ENCODE measurements at places on chromosomes 2 and 18.

DNA sequence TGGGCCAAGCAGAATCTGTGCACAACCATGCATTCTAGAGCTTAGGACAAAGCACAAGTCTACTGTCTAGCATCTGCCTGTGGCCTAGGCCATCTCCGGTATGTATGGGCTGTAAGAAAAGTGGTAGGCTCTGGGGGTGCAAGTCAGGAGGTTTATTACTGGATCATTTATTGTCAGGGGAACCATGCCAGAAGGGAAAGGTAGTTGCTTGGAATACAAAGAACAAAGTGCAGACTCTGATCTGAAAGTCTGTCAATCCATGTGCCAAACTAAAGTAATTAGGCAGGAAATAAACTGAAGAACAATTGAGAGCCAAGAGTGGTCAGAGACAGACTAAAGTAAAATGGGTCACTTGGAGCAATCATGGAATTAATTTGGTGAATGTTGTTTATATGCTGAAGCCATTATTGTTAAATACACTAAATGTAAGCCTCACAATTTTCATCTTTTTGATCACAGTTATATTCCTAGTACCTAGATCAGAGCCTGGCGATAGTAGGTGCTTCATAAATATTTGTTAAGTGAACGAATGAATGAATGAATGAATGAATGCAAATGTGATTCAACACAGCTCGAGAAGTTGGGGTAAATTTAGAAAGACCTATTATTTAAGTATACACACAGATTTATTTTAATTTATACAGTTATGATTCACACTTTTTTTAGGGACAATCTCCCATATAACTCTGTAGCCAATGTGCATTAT is 260.7 kb upstream of the STON1 start:
- DNase-seq = no peak

DNA sequence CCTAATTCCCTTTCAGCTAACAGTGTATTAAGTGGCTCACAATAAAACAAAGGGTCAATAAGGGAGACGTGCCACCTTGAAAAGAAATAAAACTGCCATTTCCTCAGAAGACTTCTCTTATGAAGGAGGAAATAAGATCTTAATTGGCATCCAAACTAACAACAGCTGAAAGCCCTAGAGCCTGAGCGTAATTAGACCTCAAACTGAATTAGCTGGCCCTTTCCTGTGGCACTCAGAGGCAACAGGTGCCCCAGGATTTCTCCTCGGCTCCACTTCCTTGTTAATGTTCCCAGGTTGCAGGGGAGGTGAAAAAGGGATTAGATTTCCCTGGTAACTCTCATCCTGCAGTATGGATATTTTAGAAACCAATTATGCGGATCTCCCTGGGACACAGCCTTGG is 804.3 kb downstream of the DCDC2C start:
- no peak for DNase-seq

- no peak for DNase-seq
Observed at GRCh38 chr2:3379339-3379646, 201 bp upstream of the TRAPPC12 start.

- DNase-seq = no peak
Observed at GRCh38 chr2:152729844-152730243, 11.4 kb downstream of the ARL6IP6 start.

DNA sequence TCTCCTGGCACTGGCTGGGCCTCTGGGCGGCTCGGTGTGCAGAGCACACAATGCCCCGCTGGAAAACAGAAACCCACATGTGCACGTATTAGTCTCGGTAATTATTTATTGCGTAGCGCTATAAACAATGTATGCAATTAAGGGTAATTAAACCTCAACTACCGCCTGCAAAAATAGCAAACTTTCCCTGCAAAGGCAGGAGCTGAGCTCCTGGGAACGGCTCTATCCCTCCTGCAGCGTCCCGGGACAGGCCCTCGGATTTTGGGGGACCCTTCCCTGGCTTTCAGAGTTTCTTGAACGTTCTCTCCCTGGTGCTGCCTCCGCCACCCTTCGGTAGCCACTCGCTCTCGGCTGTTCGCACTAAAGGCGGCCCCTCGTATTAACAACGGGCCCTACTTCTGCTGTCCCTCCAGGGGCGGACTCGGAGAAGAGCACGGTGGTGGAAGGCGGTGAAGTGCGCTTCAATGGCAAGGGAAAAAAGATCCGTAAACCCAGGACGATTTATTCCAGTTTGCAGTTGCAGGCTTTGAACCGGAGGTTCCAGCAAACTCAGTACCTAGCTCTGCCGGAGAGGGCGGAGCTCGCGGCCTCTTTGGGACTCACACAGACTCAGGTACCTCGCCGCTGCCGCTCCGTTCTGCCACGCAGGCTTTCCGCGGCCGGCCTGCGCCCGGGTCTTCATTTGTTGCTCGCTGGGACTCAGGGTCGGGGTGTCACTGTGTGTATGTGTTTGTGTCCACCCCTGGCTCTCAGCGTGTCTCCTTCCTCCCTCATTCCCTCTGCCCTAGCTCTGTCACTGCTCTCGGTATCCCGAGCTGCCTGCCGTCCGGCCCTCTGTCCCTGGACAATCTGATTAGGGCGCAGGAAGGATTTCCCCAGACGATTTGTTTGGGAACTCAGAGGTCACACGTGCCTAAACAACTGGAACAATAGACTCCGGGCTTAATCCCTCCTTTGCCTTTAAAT is 1.2 kb downstream of the DLX1 start:
- no peak for DNase-seq

GRCh38 chr2:42829671-42830440 is 37.5 kb upstream of the HAAO start:
- no peak for DNase-seq

DNA sequence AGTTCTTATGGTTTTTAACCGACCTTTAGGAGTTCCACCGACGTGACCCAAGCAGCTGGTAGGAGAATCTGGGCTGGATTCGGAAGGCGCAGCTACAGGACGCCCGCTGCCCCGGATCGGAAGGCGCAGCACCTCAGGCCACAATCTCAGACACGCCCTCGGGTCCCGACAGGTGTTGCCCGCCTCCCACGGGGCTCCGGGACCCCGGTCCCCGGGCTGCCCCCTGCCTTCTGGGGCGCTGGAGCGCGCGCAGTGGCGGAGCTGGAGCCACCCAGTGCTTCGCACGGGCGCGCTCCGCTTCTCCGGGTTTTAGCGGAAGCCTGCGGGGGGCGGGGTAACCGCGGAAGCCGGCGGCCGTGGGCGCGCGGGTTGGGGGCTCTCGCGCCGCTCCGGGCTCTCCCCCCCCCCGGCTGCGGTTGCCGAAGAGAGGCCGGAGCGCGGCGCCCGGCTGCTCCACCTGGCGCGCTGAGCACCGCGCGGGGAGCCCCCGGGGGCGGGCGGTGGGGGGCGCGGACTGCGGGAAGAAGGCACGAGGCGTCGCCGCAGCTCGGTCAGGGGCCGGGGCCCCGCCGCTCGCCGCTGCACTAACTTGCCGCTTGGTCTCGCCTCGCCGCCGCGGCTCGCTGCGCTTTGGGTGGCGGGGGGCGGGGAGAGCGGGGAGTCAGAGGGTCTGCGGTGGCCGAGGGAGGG is 718.8 kb downstream of the DPP10 start:
- DNase-seq = no peak

GRCh38 chr2:55133467-55134315 is 83.4 kb upstream of the RTN4 start:
- peak; percentile 19 for DNase-seq

Measured in stimulated activated CD8-positive, alpha-beta memory T cell treated with anti-CD3 and anti-CD28 coated beads, Interleukin-15, amount 100 ng/mL, for 1 hour (primary cell).